ENCODE measurements at places on chromosomes 3 and 15.

- no peak for DNase-seq
These were observed 106.3 kb upstream of the MEIS2 start for GRCh38 chr15:37206690-37207089.

GRCh38 chr3:155753038-155753639 lies 8.3 kb upstream of the PLCH1 start:
- DNase-seq: no peak

DNA sequence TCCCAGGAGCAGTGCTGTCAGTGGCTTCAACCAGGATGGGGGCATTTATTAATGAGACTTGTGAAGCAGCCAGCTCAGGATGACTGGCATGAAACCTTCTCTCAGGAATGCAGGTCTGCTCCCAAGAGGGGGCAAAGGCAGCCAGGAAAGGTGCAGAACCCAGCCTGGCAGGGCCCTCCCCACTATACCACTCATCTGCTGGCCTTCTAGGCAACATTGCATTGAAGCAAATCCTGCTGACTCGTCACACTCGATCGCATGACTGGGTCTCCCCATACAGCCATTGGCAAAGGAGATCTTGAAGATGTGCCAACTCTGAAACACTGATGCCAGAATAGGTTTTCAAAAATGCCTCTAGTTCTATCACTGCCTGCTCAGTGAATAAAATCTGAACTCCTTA lies 65.7 kb upstream of the CMTM7 start:
- no peak for DNase-seq

DNA sequence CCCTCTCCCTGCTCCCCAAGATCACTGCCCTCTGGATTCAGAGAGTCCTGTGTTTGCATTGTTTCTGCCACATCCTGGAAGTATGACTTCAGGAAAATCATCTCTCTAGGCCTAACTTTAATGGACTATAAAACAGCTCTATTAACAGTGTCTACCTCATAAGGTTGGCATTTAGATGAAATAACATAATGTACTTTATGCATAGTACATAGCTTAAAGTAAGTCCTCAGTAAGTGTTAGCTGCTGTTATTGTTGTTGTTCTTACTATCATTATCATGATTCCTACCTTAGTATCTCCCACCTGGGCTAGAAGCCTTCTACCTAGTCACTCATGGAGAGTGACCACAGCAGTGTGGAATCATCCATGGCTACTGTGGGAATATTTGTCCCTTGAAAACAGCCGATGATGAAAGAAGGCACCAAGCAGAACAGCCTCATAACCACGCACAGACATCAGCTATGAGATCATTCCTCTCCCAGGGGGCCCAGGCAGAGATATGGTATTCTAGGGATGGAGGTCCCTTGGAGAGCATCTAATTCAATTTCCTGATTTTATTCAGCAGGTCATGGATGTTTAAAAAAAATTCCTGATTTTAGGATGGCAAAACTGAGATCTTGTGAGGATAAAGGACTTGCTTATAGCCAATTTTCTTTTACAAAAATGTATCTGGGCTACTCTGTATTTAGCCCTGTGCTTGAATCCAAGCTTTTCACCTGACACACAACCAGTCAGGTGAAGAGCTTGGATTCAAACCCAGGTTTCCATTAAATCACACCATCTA lies 1.9 kb downstream of the FSD2 start:
- DNase-seq: no peak

DNA sequence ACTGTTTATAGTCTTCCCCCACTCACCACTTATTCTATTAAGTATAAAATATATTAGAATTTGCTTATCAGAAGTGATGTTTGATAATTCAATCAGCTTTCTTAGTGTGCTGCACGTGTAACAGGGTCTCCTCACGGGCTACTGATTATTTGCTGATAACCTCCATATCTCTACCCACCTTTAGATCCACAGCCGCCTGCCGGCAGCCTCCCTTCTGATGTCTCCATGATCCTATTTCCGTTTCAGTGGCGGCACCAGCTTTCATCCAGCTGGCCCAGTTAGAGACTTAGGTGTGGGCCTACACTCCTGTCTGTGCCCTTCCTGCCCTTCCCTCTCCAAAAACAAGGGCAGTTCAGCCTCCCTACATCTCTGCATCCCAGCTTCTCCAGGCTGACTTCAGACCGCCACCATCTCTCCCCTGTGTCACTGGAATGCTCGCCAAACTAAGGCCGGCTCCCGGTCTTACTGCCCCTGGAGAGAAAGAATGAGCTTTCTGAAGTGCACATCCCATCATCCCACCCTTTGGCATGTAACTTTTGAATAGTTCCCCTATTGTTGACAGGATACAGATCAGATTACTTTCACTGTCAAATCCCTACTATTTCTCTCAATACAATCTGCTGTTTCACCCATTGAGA lies 76.6 kb upstream of the PRTG start:
- no peak for DNase-seq

GRCh38 chr15:91866371-91866905 lies 12.9 kb downstream of the SLCO3A1 start:
- DNase-seq: no peak

DNA sequence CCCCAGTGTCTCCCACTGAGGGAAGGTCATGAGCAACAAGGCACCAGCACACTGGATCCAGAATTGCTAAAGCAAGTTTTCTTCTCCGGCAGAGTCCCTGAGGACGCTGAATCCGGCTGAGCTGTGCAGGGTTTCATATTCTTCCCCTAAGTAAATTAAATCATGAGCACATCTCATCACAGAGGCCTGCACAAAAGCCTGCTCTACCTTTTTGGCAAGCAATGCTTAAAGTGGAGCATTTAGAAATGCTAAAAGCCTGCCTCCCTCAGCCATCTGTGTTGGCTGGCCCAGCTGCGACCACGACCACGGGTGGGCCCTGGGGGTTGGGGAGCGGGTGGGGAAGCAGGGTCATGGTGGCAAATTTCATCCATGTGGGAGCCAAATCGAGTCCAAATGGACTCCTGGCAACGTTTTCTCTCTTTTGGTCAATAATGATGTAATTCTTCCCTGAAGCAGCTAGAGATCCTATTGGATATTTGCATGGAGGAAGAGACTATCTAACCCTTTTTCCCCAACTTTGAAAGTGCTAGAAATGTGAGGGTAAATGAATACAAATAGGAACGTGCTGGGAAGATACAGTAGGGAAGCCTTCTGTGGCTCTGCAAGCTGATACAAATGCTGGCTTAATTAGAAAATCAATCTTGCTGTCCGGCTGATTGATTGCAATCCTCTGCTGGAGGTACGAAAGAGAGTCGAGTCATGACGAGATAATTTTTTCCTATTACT lies 532.8 kb upstream of the TBL1XR1 start:
- DNase-seq: no peak

DNA sequence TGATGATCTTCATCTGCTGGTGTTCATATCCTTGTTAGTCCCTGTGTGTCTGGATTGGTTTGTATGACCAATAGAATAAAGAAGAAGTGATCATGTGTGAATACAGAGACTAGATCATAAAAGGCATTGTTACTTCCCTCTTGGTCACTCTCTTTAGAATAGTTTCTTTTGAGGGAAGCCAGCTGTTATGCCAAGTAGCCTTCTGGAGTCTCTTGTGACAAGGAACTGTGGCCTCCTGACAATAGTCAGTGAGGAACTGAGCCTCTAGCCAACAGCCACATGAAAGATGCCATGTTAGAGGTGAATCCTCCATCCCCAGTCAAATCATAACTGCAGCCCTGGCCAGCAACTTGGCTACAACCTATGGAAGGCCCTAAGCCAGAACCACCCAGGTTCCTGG lies 63.0 kb upstream of the SMAD3 start:
- no peak for DNase-seq

DNA sequence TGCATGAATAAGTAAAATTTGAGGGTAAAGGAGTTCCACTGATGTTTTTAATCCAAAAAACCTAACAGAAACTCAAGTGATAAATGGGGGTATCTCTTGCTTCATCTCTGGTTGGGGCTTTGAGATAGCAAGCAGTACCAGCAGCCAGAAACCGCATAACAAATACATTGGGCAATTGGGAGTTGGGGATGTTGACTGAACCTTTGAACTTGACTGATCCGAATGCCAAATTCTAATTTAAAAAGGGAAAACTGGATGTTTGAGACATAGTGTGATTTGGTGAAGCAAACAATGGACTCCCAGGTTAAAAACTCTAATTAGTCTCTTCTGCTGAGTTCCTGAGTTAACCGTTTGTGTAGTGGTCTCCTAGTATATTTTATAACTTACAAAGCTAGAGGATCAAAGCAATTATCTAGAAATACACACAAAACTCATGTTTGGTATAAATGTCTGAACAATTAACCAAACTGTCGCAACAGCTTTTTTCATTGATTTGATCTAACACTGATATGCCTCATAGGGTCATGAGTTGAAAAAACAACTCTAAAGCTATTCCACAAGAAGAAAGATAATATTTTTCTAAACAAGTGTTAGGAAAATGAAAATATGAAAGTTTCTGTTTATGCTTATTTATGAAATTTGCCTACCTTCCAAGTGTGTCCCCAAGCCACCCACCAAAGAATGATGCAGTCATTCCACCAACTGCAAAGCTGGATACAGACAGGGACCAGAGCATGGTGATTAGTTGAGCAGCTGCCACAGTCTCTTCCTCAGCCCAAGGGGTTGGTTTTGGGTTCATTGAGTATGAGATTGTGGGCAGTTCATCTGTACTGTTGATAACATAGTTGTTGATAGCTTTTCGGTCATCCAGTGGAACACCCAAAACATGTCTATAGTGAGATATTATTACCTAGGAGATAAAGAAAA lies 12.4 kb downstream of the SLC2A2 start:
- no peak for DNase-seq

DNA sequence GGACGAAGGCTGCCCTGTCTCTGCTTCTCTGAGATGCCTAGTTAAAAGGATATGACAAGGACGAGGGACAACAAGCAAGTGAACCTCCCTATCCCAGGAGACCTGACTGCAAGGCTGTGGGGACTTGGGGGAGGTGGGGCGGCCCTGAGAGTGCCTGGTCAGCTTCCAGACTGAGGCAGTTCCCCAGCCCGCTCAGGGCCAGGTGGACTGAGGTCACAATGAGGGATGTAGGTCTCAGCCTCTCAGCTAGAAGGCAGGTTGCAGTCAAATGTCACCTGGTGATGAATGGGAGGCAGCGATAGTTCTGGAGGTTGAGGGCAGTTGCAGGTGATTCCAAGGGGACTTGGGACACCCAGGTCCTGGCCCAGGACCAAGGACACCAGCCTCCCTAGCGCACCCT lies 30.6 kb downstream of the TKT start:
- no peak for DNase-seq

DNA sequence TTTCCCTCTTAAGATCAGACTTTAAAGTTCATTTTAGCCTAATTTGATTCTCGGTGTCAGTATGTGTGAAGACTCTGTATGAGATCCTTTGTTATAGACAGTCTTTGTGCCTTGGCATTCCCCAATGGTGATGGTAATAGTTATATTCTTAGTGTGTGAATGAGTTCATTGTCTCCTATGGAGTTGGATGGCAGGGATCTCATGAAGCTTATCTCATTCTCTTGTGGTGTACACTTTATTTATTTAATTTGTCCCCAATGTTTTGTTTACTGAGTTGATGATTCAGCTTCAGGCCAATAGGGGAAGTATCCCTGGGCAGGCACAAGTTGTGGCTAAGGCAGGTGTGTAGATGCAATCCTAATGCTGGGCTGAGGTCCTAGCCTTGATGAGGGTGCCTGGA lies 222.0 kb upstream of the DPPA4 start:
- DNase-seq: no peak

DNA sequence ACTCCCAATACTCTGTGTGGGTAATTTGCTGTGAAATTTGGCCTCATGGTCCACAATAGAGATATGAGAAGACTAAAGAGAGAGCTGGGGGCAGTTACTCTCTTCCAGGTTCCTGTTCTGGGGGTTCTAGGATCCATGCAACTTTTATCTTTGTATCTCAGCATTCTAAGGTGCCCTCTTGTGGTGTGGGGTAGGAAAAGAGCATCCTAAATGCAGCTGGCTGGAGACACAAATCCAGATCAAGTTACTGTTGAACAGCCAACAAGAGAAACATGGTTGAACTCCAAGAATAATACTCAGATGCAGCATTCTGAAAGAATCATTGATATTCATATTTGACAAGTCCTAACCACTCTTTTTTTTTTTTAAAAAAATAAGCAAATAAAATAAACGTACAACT lies 238.2 kb downstream of the GREM1 start:
- DNase-seq: no peak

- no peak for DNase-seq
These were observed 96.9 kb upstream of the ATP2B2 start for GRCh38 chr3:10602271-10602670.

DNA sequence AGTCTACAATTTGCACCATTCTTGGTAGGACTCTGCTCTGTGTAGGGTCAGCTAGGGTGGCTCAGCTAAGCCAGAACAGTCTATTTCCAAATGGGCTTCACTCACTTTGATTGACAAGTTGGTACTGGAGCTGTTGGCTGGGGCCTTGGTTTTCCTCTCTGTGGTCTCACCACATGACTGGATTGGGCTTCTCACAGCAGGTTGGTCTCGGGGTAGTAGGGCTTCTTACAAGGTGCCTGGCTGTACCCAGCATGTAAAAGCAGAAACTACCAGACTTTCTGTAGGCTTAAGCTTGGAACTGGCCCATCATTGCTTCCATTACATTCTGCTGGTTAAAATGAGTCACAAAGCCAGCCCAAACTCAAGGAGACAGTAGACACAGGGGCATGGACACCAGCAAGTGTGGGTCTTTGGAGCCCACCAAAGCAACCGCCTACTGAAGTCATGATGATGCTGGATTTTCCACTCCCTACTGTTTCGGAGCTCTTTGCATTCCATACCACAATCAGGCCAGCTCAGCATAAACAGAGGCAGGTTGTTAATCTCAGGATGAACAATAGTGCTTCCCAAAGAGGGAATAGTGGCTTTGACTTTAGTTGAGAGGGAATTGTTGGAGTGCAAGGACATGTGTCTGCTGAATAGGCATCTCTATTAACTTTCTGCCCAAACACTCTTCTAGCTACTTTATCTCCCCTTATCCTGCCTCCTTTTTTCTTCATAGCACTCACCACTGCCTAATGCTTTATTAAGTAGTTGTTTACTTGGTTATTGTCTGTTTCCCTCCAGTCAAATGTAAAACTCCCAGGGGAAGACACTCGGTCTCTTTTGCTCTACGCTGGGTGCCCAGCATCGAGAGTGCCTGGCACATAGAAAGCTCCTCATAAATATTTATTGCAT lies 78.0 kb upstream of the RARB start:
- no peak for DNase-seq

DNA sequence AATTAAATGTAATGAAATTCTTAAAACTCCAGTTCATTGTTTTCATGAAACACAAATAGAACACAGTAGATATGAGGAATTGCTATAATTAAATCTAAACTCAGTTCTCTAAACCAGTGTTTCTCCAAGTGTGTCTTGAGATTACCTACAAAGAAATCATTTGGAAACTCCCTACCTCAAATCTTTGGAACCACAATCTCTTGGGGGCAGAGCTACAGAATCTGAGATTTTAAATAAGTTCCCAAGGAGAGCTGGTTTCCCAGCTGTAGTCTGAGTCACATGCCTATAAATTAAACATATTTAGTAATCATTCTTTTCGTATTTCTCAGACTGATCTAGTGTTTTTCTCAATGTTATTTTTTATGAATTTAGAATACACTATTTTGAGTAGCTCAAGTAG lies 17.0 kb upstream of the ACTC1 start:
- no peak for DNase-seq

GRCh38 chr3:18423401-18424212 lies 1.5 kb downstream of the SATB1 start:
- DNase-seq: no peak

GRCh38 chr15:29452881-29453731 lies 183.5 kb upstream of the NSMCE3 start:
- no peak for DNase-seq

Measured in stimulated activated CD8-positive, alpha-beta memory T cell treated with anti-CD3 and anti-CD28 coated beads, Interleukin-15, amount 100 ng/mL, for 4 hours (primary cell).